Activated effector memory CD4-positive, alpha-beta T cell treated with anti-CD3 and anti-CD28 coated beads, Interleukin-2, amount 50 U/mL, for 16 hours (primary cell): ENCODE measurements at places on chromosomes 16 and 17.

- no peak for DNase-seq
These were observed 435.5 kb downstream of the KCNJ2 start for GRCh38 chr17:70604854-70605253.

GRCh38 chr17:4155980-4156620 is 13.1 kb downstream of the CYB5D2 start:
- DNase-seq = no peak

DNA sequence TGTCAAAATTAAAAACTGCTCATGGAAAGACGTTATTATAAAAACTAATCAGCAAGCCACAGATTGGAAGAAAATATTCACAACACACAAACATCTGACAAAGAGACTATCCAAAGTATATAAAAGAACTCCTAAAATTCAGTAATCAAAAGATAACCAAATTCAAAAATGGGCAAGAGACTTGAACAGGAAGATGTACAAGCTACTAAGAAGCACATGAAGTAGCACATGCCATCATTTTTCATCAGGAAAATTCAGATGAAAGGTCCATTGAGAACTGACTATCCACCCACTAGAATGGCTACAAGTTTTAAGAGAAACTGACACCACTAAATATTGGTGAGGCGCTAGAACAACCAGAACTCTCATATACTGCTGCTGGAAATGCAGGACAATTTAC is 3.4 kb upstream of the HLF start:
- no peak for DNase-seq

- no peak for DNase-seq
These were observed 69.0 kb downstream of the RTN4RL1 start for GRCh38 chr17:1956134-1956533.

DNA sequence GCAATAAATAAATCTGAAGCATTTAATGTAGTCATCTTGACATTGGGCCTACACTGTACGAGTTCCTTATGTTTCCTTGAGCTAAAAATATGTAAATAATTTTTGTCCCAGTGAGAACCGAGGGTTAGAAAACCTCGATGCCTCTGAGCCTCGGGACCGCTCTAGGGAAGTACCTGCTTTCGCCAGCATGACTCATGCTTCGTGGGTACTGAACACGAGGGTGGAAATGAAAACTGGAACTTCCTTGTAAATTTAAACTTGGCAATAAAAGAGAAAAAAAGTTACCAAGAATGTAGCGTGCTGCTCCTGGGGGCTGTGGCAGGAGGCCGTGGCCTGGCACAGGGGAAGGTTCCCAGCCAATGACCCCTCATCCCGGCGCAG is 74.1 kb downstream of the SOCS1 start:
- DNase-seq = no peak

DNA sequence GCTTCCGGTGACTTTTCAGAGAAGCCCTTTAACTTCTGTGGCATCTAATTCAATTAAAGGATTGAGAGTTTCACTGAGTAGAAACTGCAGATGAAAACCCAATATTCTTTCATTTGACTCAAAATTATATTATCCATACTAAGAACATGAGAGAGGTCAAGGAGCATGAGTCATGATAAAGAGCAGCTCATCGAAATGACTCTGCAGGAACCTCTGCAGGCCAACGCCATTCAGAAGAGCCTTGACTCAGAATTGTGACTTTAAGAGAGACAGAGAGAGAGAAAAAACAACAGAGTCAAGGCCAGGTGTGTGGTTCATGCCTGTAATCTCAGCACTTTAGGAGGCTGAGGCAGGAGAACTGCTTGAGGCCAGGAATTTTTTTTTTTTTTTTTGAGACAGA is 417.2 kb upstream of the XYLT1 start:
- DNase-seq = no peak
